ENCODE measurements at places on chromosomes 5 and 9. TPM values are rescaled to one million over a fixed set of nuclear protein-coding genes. Genes with fewer than 3 reads are reported as not detected.

DNA sequence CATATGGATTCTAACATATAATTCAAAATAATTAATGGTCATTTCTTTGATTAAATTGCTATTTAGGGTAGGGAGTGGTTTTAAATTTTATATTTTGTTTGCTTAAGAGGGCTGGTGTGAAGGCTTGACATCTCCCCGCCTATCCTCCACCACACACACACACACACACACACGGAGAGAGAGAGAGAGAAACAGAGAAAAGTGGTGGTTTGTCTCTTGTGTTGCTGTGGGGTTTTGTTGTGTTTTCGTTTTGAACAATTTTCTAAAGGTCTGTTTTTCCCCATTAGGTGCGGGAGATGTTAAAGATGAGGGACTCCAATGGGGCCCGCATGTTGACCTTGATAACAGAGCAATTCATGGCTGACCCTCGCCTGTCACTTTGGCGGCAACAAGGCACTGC is 161.9 kb downstream of the ZSWIM6 start:
- H3K4me1 ChIP-seq, result no peaks in the 10 kb centered on the region
- H3K4me3 ChIP-seq, result no peak overlapping the region
- DNase-seq, result no peak
- no peaks in the 10 kb centered on the region for H3K27me3 ChIP-seq

GRCh38 chr5:1746371-1747078 is 53.1 kb downstream of the MRPL36 start:
- peaks cover 46% of the 10 kb centered on the region for H3K27me3 ChIP-seq
- no peak overlapping the region for H3K4me3 ChIP-seq
- H3K36me3 ChIP-seq, result no peaks in the 10 kb centered on the region
- no peak for DNase-seq
- no peak overlapping the region for H3K27ac ChIP-seq

- DNase-seq, result no peak
- H3K4me3 ChIP-seq, result no peak overlapping the region
- no peaks in the 10 kb centered on the region for H3K27me3 ChIP-seq
- no peak overlapping the region for H3K27ac ChIP-seq
- H3K4me1 ChIP-seq, result peaks cover 25% of the 10 kb centered on the region
Measured at GRCh38 chr5:58462154-58462553, 2.3 kb upstream of the PLK2 start.

- H3K4me3 ChIP-seq, result no peak overlapping the region
- no peaks in the 10 kb centered on the region for H3K36me3 ChIP-seq
- no peak overlapping the region for H3K27ac ChIP-seq
- H3K27me3 ChIP-seq, result no peaks in the 10 kb centered on the region
Measured at GRCh38 chr9:93830606-93831005, 124.5 kb downstream of the BARX1 start.

DNA sequence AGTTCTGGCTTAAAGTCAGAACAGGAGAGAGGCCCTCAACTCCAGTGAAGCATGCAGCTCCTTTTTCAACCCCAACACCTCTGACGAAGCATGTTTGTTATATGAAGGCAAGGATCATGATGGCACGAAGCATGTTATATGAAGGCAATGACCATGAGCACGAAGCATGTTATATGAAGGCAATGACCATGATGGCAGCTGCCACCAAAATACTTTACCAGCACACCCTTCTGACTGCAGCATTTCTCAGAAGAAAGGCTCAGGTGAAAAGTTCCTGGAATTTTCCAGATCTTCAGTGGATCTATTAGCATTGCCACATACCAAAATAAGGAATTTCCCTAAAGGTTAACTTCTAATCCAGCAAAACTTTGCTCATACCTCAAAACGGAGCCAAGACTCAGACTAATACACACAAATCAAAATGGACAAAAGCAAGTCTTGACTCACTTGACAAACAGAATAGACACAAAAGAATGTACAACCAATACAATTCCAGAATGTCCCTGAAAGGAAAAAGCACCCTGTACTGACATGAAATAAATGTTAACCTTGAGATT is 217.4 kb downstream of the FANCC start:
- peak overlapping the region; percentile 45 for H3K27ac ChIP-seq
- H3K36me3 ChIP-seq, result peaks cover 32% of the 10 kb centered on the region
- H3K4me3 ChIP-seq, result no peak overlapping the region
- no peaks in the 10 kb centered on the region for H3K27me3 ChIP-seq
- H3K4me1 ChIP-seq, result peaks cover 32% of the 10 kb centered on the region

GRCh38 chr5:91024727-91025126 is 358.4 kb downstream of the ARRDC3 start:
- no peaks in the 10 kb centered on the region for H3K36me3 ChIP-seq
- peak; percentile 74 for DNase-seq
- no peak overlapping the region for H3K27ac ChIP-seq
- H3K27me3 ChIP-seq, result no peaks in the 10 kb centered on the region
- H3K4me3 ChIP-seq, result no peak overlapping the region
- peaks cover 76% of the 10 kb centered on the region for H3K4me1 ChIP-seq

DNA sequence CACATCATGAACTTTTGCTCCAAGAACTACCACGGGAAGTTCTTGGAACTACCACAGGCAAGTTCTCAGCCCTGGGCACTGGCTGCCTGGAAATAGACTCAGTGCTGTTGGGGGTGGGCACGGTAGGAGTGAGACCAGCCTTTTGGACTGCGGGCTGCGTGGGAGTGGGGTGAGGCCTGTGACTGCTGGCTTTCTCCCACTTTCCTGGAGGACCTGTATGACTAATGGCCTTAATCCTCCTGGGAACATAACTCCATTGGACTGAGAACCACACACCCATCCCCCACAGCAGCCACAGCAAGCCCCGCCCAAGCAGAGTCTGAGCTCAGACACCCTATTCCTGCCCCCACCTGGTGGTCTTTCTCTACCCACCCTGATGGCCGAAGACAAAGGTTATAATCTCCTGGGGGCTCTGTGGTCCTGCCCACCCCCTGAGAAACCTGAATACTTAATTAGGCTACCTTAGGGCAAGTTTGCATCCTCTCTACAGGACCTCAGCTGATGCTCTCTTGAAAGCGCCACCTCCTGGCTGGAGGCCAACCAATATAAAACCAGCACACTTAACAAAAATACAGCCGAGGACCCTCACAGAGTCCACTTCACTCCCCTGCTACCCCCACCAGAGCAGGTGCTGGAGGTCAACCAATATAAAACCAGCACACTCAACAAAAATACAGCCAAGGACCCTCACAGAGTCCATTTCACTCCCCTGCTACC is 112.6 kb downstream of the CACNA1B start:
- no peaks in the 10 kb centered on the region for H3K27me3 ChIP-seq
- no peak overlapping the region for H3K4me3 ChIP-seq
- H3K27ac ChIP-seq, result no peak overlapping the region
- peak; percentile 13 for DNase-seq
- H3K36me3 ChIP-seq, result no peaks in the 10 kb centered on the region

DNA sequence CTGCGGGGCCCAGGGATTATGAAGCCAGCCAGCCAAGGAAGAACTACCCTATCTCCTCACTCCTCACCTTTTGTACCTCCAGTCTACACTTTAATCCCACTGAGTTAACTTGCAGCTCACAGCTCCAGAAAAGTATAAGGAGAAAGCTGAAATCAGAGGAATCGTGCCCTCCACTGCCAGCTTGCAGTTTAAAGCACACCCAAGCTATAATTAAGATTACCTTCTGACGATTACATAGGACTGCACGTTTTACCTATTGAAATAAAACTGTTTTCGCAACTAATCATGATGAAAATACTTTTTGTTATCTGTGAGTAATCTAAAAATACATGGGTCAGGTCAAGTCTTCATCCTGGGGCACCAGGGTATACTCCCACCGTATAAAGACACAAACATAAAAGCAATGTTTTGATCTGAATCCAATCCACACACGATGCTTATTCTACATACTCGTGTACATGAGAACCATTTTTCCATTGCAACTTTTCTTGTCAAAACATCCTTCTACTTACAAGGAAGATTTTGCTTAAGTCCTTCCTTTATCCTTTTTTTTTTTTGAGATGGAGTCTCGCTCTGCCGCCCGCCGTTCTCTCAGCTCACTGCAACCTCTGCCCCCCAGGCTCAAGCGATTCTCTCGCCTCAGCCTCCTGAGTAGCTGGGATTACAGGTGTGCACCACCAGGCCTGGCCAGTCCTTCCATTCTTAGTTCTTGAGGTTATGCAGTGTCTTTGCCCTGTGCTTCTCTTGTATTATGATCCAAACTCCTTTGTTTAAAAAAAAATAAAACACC is 7.6 kb downstream of the RPL37 start:
- H3K4me1 ChIP-seq, result peaks cover 6% of the 10 kb centered on the region
- DNase-seq, result no peak
- H3K27me3 ChIP-seq, result no peaks in the 10 kb centered on the region
- H3K27ac ChIP-seq, result no peak overlapping the region

- H3K27ac ChIP-seq, result no peak overlapping the region
- no peaks in the 10 kb centered on the region for H3K36me3 ChIP-seq
- H3K4me3 ChIP-seq, result no peak overlapping the region
- DNase-seq, result no peak
- no peaks in the 10 kb centered on the region for H3K27me3 ChIP-seq
- H3K4me1 ChIP-seq, result peaks cover 5% of the 10 kb centered on the region
Measured at GRCh38 chr5:96817506-96817905, 9.8 kb upstream of the ERAP1 start.

GRCh38 chr9:112354081-112354743 is 20.8 kb upstream of the PTBP3 start:
- H3K4me3 ChIP-seq, result no peak overlapping the region
- H3K27ac ChIP-seq, result no peak overlapping the region

- no peak for DNase-seq
- no peak overlapping the region for H3K4me3 ChIP-seq
- H3K36me3 ChIP-seq, result no peaks in the 10 kb centered on the region
- H3K27me3 ChIP-seq, result no peaks in the 10 kb centered on the region
- H3K4me1 ChIP-seq, result no peaks in the 10 kb centered on the region
Measured at GRCh38 chr9:61671276-61671973, 481.6 kb downstream of the SPATA31A7 start.

- H3K36me3 ChIP-seq, result no peaks in the 10 kb centered on the region
- no peak overlapping the region for H3K27ac ChIP-seq
Measured at GRCh38 chr5:17289681-17290539, 72.5 kb downstream of the BASP1 start.

GRCh38 chr9:105242557-105242956 is 1.9 kb upstream of the SLC44A1 start:
- H3K27ac ChIP-seq, result no peak overlapping the region
- H3K27me3 ChIP-seq, result no peaks in the 10 kb centered on the region
- peak; percentile 55 for DNase-seq
- H3K36me3 ChIP-seq, result no peaks in the 10 kb centered on the region
- H3K4me1 ChIP-seq, result peaks cover 16% of the 10 kb centered on the region

DNA sequence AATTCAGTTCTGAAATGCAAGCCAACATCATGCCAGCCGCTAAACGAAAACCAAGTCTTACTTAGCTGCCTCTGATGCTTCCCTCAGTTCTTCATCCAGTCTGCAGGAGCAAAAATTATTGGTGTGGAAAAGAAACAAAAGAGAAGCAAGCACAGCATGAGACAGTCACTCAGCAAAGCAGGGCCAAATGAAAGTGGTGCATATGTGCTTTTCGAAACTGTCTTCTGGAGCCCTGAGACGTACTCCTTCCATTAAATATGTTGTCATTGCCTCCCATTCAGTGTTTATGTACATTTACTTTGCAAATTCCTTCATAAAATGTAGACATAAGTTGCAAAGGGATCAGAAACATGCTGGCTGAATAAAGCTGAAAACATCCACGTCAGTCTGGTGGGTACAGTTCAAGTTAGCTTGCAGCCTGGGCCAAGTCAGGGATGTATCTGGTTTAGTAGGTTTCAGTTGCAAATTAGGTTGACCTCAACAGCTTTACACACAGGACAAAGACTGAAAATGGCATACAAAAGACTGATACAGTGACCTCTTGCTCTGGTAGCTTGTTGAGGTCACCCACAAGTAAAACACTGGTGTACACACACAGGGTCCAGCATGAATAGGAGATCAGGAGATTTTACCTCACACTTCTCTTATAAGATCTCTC is 139.7 kb upstream of the PCA3 start:
- H3K4me3 ChIP-seq, result no peak overlapping the region
- H3K27me3 ChIP-seq, result no peaks in the 10 kb centered on the region
- no peak for DNase-seq
- H3K36me3 ChIP-seq, result no peaks in the 10 kb centered on the region

The CATSPER3 gene
- total RNA-seq, result not detected

The TNC gene
- 52.2 TPM for total RNA-seq

The TLR4 gene
- 24.8 TPM for total RNA-seq

The FCN2 gene
- total RNA-seq, result not detected

The CCDC187 gene
- 0.45 TPM for total RNA-seq

The C5orf46 gene
- total RNA-seq, result not detected

The STING1 gene
- 16.2 TPM for total RNA-seq

Data from stomach (tissue), 19 donors.